ENCODE measurements at places on chromosomes 11 and 22. TPM values are rescaled to one million over a fixed set of nuclear protein-coding genes. Genes with fewer than 3 reads are reported as not detected.

CCDC90B gene
- total RNA-seq: 58.5 TPM

MMP1 gene
- total RNA-seq: 326 TPM

HBB gene
- total RNA-seq: not detected

KRTAP5-9 gene
- total RNA-seq: not detected

KRTAP5-7 gene
- total RNA-seq: not detected

LMO2 gene
- 78.4 TPM for total RNA-seq

C11orf42 gene
- total RNA-seq: not detected

CRYAB gene
- 0.22 TPM for total RNA-seq

NAALADL1 gene
- 12.3 TPM for total RNA-seq

KCNQ1OT1 gene
- total RNA-seq: 0.79 TPM

LARGE2 gene
- not detected for total RNA-seq

OR6M1 gene
- not detected for total RNA-seq

OR4A16 gene
- total RNA-seq: not detected

NRXN2 gene
- total RNA-seq: not detected

ART5 gene
- total RNA-seq: not detected

OR52E1 gene
- not detected for total RNA-seq

TRIM34 gene
- 9.4 TPM for total RNA-seq

TLCD5 gene
- 6.3 TPM for total RNA-seq

SYVN1 gene
- total RNA-seq: 10.1 TPM

GTSE1 gene
- 0.99 TPM for total RNA-seq

MORC2 gene
- total RNA-seq: 8.3 TPM

WT1 gene
- total RNA-seq: under 0.01 TPM

OR10A2 gene
- total RNA-seq: not detected

APOL1 gene
- total RNA-seq: 5.8 TPM

FAM180B gene
- not detected for total RNA-seq

MRGPRG gene
- total RNA-seq: not detected

TMEM191C gene
- total RNA-seq: 0.20 TPM

OR51L1 gene
- not detected for total RNA-seq

BEST1 gene
- total RNA-seq: not detected

CRYBB2 gene
- total RNA-seq: not detected

CATSPERZ gene
- total RNA-seq: 0.22 TPM

TIGD3 gene
- 0.22 TPM for total RNA-seq

PATE2 gene
- not detected for total RNA-seq

LRRC32 gene
- total RNA-seq: 57.1 TPM

PLAAT5 gene
- not detected for total RNA-seq
